ENCODE measurements at places on chromosomes 7 and 10.

DNA sequence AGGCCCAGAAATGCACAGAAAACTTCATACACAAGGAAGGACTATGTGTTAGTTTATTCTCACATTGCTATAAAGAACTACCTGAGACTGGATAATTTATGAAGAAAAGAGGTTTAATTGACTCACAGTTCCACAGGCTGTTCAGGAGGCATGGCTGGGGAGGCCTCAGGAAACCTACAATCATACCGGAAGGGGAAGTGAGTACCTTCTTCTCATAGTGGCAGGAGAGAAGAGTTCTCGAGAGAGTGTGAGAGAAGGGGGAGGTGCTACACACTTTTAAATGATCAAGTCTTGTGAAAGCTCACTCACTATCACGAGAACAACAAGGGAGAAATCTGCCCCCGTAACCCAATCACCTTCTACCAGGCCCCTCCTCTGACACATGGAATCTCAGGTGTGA lies 16.8 kb upstream of the RAMP3 start:
- DNase-seq = no peak
- no peaks in the 10 kb centered on the region for H3K27me3 ChIP-seq
- no peaks in the 10 kb centered on the region for H3K4me1 ChIP-seq
- H3K27ac ChIP-seq = no peak overlapping the region
- no peak overlapping the region for H3K4me3 ChIP-seq

DNA sequence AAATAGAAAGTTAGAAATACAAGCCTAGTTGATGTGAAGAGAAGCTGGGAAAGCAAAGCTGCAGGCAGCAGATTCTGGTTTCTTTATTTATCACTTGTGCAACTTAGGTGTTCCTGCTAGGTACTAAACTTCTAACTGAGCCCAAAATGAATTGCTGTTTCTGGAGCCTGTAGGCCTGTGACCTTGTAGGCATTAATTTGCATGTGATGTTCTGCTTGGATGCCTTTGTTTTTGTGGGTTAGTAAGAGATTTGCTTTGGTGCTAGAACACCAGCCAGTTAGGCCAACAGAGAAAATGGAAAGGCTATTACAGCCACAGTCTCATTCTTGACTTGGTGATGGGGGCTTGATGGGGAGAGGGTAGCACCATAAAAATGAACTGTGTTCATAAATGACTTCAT lies 370.7 kb downstream of the PPP1R3A start:
- H3K4me3 ChIP-seq = no peak overlapping the region
- no peaks in the 10 kb centered on the region for H3K4me1 ChIP-seq
- no peaks in the 10 kb centered on the region for H3K27me3 ChIP-seq

DNA sequence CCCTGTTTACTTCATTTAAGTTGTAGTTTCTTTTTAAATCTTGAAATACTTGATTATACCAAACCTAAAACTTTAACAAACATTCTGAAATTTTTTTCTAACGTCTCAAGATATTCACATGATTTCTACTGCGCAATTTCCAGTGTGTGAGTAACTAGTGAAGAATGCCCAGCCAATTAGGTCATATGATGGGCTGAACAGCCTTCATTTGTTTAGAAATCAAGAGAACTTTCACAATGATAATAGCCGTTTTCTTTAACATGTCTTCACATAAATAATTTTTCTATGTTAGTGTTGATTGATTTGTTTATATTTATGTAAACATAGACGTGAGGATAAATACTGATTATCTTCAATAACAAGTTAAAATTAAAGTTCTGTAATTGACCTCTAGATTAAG lies 21.8 kb downstream of the STAM start:
- H3K36me3 ChIP-seq = no peaks in the 10 kb centered on the region
- DNase-seq = no peak
- H3K4me3 ChIP-seq = no peak overlapping the region
- peak overlapping the region; percentile 5 for H3K27ac ChIP-seq

DNA sequence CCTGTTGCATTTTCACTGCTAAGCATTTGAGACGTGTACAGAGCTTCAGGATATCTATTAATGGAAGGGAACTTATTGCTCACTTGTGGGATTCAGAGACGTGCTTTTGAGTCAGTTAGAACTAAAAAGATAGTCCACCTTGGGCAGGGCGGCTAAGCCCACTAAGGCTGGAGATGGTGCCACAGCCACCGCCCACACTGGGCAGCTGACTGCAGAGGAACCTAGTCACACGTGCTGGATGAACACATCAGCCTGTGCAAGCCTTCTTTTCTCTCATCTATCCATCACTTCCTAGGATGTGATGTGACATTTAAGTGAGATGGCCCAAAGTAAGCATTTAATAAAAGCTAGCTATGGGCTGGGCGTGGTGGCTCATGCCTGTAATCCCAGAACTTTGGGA lies 78.0 kb downstream of the PTPRE start:
- no peaks in the 10 kb centered on the region for H3K4me1 ChIP-seq
- no peak overlapping the region for H3K27ac ChIP-seq
- no peaks in the 10 kb centered on the region for H3K27me3 ChIP-seq
- DNase-seq = no peak
- no peak overlapping the region for H3K4me3 ChIP-seq
- H3K36me3 ChIP-seq = peaks cover 5% of the 10 kb centered on the region

GRCh38 chr7:20287317-20287716 lies 43.4 kb upstream of the ITGB8 start:
- DNase-seq = no peak
- H3K27ac ChIP-seq = no peak overlapping the region
- no peak overlapping the region for H3K4me3 ChIP-seq
- H3K27me3 ChIP-seq = no peaks in the 10 kb centered on the region
- H3K36me3 ChIP-seq = no peaks in the 10 kb centered on the region
- no peaks in the 10 kb centered on the region for H3K4me1 ChIP-seq

DNA sequence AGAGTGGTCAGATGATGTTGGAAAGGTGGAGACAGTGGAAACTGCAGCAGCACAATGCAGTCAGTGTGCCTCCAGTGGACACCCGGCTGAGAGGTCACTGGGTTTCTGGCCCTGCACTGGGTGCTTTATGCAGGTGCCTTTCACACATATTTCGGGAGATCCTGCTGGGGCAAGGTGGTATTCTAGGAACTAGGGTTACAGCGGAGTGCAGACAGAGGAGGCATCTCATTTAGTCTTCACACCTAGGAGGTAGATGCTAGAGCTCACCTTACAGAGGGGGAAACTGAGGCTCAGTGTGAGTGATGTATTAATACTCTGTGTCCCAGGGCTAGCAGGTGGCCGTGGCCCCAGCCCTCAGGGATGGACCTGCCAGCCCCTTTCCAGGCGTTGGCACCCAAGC lies 103.9 kb upstream of the KCTD7 start:
- H3K27ac ChIP-seq = no peak overlapping the region
- H3K4me1 ChIP-seq = no peaks in the 10 kb centered on the region
- no peaks in the 10 kb centered on the region for H3K36me3 ChIP-seq
- no peak for DNase-seq
- 0 out of 2 replicates have a peak, but pooled peaks cover 2% of the 10 kb centered on the region for H3K27me3 ChIP-seq

DNA sequence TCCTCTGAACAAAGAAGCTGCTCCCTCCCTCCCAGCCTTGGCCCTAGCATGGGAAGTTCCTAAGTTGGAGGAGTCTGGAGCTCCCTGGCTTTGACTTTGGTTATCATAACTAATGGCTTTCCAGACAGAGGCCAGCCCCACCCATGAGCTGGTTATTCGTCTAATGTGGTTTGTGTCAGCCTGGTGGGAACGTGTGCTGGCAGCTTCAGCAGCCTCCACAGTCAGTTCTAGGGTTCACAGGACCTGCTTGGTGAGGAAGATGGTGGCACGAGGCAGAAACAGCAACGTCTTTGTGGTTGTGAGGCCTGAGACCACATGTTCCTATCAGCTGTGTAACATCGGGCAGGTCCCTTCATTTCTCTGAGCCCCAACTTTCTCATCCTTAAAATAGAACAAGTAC lies 103.1 kb downstream of the PAXIP1 start:
- no peak overlapping the region for H3K27ac ChIP-seq
- H3K27me3 ChIP-seq = no peaks in the 10 kb centered on the region
- no peaks in the 10 kb centered on the region for H3K36me3 ChIP-seq
- H3K4me1 ChIP-seq = no peaks in the 10 kb centered on the region
- DNase-seq = no peak
- H3K4me3 ChIP-seq = no peak overlapping the region

GRCh38 chr10:49183596-49184542 lies 4.3 kb downstream of the TMEM273 start:
- H3K4me1 ChIP-seq = no peaks in the 10 kb centered on the region
- DNase-seq = no peak
- H3K27ac ChIP-seq = no peak overlapping the region
- H3K36me3 ChIP-seq = no peaks in the 10 kb centered on the region

GRCh38 chr10:47038881-47039561 lies 127.8 kb downstream of the PTPN20 start:
- no peak for DNase-seq
- no peak overlapping the region for H3K27ac ChIP-seq
- H3K27me3 ChIP-seq = no peaks in the 10 kb centered on the region
- no peaks in the 10 kb centered on the region for H3K4me1 ChIP-seq
- H3K4me3 ChIP-seq = no peak overlapping the region

GRCh38 chr7:107161415-107161814 lies 7.4 kb upstream of the HBP1 start:
- no peak for DNase-seq
- no peaks in the 10 kb centered on the region for H3K27me3 ChIP-seq
- peaks cover under 1% of the 10 kb centered on the region for H3K4me1 ChIP-seq
- no peak overlapping the region for H3K4me3 ChIP-seq
- H3K36me3 ChIP-seq = no peaks in the 10 kb centered on the region

GRCh38 chr10:122132882-122133565 lies 138.1 kb upstream of the BTBD16 start:
- no peak for DNase-seq
- H3K4me1 ChIP-seq = peaks cover 14% of the 10 kb centered on the region
- H3K4me3 ChIP-seq = no peak overlapping the region
- H3K27me3 ChIP-seq = no peaks in the 10 kb centered on the region
- H3K27ac ChIP-seq = peak overlapping the region; percentile 59

DNA sequence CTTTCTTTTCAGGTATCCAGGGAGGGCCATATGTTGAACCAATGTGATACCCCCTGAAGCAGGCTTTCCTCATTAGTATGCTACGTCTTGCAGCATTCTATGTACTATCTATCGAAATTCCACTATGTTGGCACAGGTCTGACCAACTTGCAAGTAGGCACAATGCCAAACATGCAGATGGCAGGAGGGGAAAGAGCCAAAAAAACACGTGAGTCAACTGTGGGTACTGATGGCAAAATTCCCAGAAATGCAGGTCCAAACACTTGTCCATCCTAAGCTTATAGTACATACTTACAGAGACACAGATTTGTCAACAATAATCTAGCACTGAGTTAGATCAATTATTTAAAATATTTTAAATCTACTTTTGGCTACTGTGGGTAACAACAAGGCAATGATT lies 394.9 kb downstream of the DGKB start:
- no peak overlapping the region for H3K4me3 ChIP-seq
- peaks cover 9% of the 10 kb centered on the region for H3K4me1 ChIP-seq
- no peak for DNase-seq
- no peaks in the 10 kb centered on the region for H3K36me3 ChIP-seq
- H3K27ac ChIP-seq = no peak overlapping the region

- DNase-seq = no peak
- H3K27me3 ChIP-seq = no peaks in the 10 kb centered on the region
- no peaks in the 10 kb centered on the region for H3K4me1 ChIP-seq
- H3K27ac ChIP-seq = no peak overlapping the region
These were observed 27.5 kb upstream of the PURB start for GRCh38 chr7:44912775-44913347.

DNA sequence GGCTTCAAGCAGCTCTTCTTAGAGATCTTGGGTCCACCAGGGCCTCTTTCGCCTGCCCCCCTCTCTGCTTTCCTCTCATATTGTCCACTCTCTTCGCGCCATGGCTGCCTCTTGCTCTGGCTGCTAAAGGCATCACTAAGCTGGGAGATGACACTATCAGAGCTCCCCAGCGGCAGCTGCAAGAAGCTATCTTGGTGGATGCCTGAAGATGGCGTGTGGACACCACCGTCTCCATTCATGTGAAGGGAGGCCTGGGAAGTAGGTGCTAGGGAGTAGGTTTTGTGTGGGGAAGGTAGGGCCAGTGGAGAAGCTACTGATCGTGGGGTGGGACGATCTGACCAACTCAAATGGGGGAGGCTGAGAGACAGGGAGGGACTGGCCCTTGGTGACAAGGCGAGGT lies 45.9 kb upstream of the PDLIM1 start:
- peaks cover 8% of the 10 kb centered on the region for H3K4me1 ChIP-seq
- 0 out of 2 replicates have a peak, but pooled peaks cover 3% of the 10 kb centered on the region for H3K36me3 ChIP-seq
- H3K27me3 ChIP-seq = no peaks in the 10 kb centered on the region
- no peak overlapping the region for H3K4me3 ChIP-seq
- DNase-seq = no peak

DNA sequence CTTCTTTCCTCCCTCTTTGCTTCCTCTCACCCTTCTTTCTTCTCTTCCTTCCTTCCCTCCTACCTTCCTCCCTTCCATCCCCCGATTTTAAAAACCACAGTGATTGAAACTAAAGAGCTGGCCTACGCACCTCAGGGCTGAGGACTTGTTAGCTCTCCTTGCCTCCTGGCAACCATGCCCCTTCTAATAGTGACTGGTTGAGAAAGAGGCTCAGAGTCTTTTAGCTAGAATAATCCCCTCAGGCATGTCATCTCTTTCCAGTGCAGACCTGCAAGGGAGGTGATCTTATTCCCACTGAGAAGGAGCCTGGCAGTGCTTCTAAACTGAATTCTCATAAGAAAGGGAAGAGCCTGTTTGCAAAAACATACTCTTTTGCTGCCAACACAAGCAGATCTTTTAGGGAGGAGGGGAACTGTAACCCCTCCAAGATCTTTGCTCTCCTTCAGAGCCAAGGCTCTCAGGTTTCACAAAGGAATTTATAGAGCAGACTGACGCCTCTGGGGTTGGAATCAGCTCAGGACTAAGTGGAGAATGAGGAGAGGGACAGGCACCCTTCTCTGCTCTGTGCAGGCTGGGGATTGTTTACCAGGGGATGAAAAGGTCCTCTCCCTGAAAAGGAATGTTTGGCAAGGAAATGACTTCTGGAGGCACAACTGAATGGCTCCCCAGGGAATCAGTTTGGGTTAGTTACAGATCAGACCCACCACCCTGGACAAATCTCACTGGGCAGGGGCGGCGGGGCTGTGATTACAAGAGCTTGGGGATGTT lies 9.4 kb upstream of the ANKRD1 start:
- H3K36me3 ChIP-seq = no peaks in the 10 kb centered on the region
- DNase-seq = peak; percentile 69
- H3K27ac ChIP-seq = peak overlapping the region; percentile 41
- peaks cover 96% of the 10 kb centered on the region for H3K27me3 ChIP-seq

GRCh38 chr10:86265895-86266259 lies 100.7 kb downstream of the GRID1 start:
- H3K27me3 ChIP-seq = peaks cover 9% of the 10 kb centered on the region
- H3K36me3 ChIP-seq = no peaks in the 10 kb centered on the region
- DNase-seq = no peak
- H3K27ac ChIP-seq = no peak overlapping the region
- H3K4me1 ChIP-seq = peaks cover 9% of the 10 kb centered on the region

DNA sequence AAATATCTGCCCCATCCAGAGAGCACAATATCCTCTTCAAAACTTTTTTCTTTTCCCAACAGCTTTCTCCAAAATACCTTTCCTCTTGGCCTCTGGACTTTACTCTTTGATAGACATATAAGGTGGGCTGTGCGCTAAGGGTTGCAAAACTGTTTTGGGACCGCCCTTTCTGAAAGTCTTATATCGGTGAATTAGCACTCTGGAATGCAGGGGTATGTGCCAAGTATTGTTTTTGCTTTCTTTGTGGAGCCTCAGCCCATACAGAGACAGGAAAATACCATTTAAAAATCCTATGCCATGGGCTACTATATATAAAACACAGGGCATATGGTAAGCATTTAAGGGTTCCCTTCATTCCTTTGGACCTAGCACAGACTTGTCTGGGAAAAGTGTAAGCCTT lies 37.7 kb downstream of the PPP1R17 start:
- no peaks in the 10 kb centered on the region for H3K36me3 ChIP-seq
- no peak for DNase-seq
- H3K27me3 ChIP-seq = no peaks in the 10 kb centered on the region
- no peaks in the 10 kb centered on the region for H3K4me1 ChIP-seq
